ENCODE measurements at places on chromosomes 1 and 21.

DNA sequence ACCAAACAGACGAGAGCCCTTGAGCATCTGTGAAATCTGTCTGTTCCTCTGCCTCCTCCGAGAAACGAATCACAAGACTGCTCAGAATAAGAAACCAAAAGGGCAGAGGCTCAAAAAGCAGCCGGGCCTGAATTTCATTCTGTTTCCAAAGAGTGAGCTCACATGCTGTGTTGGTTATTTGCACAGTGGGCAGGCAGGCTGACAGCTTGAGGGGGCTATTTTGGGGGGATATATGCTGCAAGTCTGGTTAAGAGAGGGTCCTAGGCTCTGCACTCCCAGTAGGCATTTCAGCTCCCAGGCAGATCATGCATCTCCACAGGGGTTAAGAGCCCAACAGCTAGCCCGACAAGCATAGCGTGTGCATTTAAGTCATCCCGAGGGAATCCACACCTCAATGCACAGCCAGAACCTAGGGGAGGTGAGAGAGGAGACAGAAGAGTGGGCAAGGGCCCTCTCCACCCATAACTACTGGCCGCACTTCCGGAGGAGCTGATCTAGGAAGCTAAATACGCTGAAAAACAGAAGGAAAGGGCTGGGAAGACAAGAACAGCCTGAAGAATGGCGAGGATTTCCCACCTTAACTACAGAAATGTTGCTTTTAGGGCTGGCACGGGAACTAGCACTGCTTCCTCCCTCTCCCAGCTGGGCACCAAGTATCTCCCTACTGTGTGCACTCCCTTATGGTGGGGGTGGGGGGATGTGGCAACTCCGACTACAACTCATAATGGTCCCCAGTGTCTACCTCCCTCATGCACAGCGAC is 3.7 kb downstream of the PGBD5 start:
- DNase-seq, result no peak

DNA sequence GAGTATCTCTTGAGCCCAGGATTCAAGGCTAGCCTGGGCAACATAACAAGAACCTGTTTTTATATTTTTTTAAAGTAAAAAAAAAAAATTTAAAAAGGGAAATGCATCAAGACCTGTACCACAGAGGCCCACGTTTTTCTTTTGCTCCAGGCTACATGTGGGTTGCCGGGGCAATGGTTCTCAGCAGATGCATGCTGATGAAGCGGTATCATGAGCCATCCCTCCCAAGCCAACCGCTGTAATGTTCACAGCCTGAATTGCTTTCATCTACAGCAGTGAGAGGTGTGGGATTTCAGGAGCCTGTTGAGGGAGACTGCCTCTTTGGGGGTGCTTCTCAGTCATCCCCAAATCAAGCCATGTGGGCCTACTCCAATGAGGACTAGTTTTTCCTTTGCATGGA is 60.5 kb downstream of the CD58 start:
- no peak for DNase-seq

- peak; percentile 48 for DNase-seq
Observed at GRCh38 chr1:6935361-6935883, 150.2 kb downstream of the CAMTA1 start.

DNA sequence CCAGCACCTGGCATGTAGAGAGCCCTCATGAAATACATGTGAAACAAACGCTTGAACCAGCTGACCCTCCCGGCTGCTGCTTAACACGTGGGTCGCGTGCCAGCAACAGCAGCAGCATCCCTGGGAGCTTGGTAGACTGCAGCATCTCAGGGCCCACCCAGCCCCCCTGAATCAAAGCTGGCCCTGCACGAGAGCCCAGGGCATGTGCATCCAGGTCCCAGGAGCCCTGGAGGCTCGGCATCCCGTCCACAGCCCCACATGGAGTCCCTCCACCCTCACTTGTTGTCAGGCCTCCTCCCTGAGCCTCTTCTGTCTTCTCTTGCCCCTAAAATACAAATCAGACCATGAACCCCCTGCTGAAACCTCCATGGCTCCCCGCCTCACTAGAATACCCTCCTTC is 123.1 kb downstream of the MATN1 start:
- DNase-seq, result no peak

- DNase-seq, result no peak
Observed at GRCh38 chr1:70497152-70497551, 86.1 kb downstream of the CTH start.

- no peak for DNase-seq
Observed at GRCh38 chr1:225908773-225909172, 15.3 kb downstream of the PYCR2 start.

DNA sequence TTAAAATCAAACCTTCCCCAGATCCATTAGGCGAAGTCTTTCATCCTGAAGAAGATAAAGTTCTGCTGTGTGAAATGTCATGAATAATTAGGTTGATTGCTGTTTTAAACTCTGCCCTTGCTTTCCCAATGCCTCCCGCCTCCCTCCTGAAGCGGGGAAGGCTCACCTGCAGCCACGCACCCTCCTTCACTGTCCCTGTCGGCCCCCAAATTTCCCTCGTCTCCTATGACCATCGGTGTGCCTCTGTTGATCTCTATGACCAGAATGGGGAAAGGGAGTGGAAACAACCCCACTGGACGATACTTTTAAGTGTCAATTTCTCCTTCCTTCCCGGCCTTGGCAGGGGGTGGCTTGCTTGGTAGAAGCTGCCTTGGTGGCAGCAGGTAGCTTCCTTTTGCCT is 35.1 kb downstream of the LHX4 start:
- no peak for DNase-seq

GRCh38 chr1:105254906-105255305 is 1505.2 kb downstream of the AMY1C start:
- no peak for DNase-seq

DNA sequence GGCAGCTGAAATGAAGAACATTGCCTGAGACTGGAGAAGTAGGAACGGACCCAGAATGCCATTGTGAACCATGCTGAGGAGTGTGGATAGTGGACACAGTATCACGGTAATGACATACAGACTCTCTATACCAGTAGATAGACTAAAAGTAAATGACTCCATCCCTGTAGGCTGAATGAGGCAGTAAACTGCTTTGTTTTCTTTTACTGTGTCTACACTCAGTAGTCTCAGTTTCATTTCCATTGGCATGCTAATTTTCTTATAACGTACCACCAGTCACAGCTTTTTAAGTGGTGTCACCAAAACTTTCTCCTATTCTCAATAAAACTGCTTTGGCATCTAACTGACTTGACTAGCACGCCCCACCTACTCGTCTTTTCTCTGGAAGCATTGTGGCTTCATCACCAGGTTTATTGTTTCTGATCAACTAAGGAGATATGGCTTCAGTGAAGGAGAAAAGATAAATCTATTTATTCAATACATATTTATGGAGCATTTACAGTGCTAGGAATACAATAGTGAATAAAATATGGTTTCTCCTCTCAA is 8.4 kb upstream of the ZNF697 start:
- no peak for DNase-seq

GRCh38 chr1:163610486-163610885 is 288.7 kb downstream of the NUF2 start:
- DNase-seq, result no peak

DNA sequence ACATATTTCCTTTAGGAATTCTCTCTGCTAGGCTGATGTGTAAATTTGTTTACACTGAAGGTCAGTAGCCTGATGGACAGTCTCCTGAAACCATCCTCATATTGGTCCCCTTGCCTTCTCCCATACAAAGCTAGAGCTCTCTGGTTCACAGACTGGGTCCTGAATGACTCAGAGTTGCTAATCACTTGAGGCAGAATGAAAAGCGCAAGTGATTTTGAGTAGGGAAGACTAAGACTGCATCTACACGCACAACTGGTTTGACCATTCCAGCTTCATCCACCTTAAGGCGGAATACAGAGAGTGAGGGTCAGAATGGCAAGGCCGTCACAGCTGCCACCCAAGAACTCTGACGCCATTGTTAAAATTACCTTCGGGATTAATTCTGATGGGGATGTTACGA is 70.2 kb upstream of the KIF26B start:
- no peak for DNase-seq

- DNase-seq, result no peak
Observed at GRCh38 chr1:71053146-71053545, 5.5 kb upstream of the PTGER3 start.

- DNase-seq, result no peak
Observed at GRCh38 chr1:54546651-54547401, 1.2 kb upstream of the ACOT11 start.

DNA sequence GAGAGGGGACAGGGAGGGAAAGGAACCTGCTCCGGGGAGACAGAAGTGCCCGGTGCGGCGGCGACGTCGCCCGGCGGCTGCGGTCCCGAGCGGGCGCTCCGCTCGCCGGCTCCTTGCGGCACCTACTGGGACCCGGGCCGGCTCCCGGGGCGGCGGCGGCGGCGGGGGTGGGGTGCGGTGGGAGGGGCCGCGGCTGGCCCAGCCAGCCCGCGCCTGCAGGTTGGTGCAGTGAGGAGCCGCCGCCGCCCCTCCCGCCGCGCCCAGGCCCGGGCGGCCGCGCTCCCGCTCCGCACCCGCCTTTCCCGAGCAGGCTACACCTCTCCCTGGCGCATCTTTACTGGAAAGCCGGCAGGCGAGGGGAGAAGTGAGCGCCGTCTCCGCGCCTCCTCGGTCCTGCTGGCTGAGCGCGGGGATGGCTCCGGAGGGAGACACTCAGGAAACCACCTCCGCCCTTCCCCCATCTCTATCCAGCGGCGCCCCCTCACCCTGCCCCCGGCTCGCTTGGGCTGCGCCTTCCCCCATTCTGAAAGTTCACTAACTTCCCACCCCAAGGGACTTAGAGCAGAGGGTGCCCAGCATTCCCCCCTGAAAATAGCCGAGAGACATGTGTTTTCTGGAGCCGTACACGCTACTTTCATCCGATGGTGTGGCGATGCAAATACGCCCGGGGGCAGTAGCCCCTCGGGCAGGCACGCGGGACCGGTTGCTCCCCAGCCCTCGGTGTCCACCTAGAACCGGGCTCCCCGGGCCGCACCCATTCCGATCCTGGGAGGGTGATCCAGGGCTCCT is at the start of gene PLD5:
PLD5 (minus strand) TSS at position 127 of the 789 bp plus-strand sequence.
- DNase-seq, result no peak

DNA sequence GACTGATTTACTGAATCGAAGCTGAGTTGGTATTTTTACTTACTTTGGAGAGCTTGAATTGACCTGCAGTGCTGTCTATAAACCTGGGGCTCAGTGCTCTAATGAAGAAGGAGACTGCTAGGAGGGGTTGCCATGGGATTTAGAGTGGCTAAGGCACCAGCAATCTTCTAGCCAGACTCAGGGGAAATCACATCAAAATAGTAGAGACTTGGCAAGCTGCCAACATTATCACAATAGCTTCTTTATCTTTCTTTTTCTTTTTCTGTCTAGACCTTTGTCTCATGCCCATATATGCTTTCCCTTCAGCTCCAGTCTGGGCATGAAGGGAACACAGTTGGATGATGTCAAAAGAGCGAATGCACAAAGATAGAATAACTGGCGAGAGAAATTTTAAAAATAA is 301.1 kb upstream of the DPYD start:
- DNase-seq, result peak; percentile 77

DNA sequence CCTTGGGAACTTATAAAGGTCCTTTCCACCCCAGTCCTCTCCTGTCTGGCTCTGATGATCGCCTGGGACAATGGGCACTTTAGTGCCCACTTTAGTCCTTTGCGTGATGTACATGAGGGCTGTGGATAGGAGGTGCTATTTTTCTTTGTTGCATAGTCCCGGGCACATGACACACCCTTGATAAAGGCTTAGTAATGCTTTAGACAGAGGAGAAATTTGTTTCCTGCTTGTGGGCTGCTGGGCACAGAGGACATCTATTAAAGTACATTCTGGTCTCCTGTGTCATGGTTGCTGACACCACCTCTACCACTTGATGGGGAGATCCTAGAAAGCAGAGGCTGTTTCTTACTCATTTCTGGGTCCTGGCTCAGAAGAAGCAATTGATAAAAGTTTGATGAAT is 5.4 kb upstream of the KNCN start:
- DNase-seq, result peak; percentile 20

DNA sequence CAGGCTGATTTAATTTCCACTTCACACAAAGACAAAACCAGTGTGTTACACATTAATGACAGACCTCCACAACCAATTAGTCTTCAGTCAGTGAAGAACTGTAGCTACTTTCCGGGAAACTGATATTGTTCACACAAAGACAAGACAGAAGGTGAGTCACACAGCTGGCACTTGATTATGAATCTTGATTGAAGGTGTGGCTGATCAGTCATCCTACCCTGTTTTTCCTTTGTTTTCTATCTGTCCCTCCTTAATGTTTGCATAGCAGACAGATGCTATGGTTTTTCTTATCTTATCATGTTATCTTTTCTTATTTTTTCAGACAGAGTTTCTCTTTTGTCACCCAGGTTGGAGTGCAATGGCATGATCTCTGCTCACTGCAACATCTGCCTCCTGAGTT is 185.1 kb upstream of the GREM2 start:
- DNase-seq, result no peak
